ENCODE measurements at places on chromosomes 12 and 14.

DNA sequence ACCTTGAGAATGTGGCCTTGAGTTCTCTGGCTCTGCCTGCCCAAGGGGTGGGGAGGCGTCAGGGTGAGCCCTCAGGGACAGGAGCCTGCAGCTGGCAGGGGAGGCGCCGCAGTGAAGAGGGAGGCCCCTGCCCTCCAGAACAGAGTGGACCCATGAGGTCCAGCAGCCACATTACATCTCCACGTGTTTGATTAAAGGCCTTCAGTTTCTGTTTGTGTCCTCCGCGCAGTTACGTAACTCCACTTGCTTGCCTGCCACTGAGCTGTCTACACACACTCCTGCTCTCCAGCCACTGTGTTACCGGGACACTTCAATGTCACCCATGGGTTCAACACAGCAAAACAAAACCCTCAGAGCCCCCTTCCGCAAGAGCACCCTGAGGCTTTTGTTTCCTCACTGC, 70.4 kb downstream of the CHGA start:
- DNase-seq, result no peak

DNA sequence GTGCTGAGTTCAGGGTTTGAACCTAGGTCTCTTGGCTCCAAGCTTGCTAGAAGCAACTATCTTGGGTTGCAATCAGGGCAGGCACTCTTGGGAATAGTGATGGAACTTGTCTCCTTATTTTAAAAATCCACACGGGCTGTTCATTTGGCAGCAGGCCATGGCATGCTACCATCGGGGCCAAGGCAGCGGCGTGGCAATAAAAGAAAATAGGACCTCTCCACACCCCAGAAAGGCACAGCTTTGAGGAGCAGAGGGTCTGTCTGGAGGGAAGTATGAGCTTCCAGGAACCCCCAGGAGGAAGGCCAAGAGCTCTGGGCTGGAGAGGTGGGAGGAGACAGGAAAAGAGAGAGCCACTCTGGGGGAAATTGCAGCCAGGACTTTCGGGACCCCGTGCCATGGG, 15.3 kb downstream of the RPS6KL1 start:
- no peak for DNase-seq

DNA sequence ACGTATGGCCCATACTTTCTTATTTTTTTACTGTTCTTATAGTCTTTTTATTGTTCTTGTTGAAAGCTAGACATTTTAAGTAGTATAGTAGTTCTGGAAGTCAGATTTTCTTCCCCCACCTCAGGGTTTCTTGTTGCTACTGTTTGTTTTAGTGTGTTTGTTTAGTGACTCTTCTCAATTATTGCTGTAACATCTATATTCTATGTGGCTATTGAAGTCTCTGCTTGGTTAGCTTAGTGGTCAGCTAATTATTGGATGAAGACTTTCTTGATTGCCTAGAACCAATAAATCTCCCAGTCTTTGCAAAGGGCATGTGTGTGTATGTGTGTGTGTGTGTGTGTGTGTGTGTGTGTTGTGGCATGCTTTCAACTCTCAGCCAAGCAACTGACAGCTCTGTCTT, 34.3 kb upstream of the UNC79 start:
- no peak for DNase-seq

DNA sequence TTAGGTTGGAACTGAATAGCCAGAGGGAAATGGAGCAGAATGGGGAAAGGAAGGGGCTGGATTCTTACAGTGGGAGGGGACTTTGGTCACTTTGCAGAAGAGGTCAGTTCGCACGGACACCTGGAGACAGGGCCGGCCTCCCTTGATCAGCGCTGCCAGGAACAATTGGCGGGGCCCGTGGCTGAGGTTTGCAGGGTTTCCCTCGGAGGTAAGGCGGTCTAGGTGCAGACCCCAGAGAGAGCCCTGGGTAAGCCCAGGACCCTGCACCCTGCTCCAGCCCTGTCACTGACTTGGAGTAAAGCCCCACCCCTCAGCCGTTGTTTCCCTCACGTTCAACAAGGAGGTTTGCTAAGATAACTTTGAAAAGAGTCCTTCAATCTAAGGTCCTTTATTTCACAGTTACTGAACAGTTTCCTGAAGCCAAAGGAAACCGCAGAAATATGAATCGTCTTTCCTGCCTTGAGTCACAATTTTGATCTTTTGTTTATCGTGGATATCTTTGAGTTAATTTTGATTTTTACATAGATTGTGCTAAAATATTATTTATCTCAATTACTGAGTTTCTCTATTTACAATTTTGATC, 231.4 kb upstream of the RTL1 start:
- DNase-seq, result no peak

DNA sequence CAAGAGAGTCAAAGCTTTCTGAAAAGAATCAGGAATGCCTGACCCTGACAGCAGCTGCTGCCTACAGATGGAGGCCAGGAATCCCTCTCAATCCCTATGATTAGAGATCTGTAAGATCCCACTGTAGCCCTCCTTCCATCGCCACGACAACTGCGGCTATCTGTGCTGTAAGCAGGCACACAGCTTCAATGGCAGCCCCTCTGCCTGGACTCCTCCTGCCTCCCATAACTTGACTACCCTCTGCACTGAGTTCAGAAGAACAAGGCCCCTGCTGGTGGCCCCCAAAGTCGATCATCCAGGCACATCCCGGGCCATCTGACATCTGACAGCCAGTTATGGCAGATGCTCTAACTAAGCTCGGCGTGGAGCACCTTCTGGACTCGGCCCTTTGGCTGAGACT, 2.9 kb downstream of the CLMN start:
- DNase-seq, result no peak

GRCh38 chr12:91982946-91983345, 162.7 kb downstream of the BTG1 start:
- no peak for DNase-seq

DNA sequence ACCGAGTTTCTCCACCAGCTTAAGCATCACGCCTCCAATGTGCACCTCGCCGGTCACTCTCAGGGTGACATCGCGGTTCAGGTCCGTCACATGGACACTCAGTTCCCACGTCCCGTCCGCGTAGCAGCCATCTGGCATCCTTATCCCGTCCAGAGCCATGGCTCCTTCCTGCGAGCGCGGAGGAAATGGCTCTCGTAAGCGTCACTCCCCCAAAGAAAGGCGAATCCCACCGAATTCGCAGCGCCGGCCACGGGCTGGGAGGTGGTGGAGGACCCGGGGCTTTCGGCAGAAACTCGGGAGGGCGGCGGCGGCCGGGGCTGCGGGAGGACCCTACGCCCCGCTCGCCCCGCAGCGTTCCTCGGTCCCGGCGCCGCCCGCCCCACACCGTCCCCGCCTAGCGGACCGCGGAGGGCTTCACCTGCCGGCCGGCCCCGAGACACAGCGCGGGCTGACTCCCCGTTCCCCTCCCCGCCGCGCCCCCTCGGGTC, 396 bp downstream of the FERMT2 start:
- peak; percentile 7 for DNase-seq

DNA sequence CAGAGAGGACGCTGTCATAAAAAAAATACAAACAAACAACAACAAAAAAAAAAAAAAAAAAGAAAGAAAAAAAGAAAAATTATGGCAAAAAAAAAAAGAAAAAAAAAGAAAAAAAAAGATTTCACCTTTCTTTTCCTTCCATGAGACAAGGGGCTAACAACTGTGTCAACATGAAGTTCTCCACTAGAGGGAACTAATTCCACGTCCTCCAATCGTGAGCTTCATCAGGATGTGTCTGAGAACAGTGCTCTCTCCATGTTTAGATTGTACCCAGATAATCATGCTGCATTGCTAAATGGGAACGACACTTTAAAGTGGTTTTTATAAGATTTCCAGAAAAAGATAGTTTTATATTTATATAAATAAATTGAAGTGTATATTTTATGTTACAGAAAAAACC, 96.2 kb upstream of the PTPRB start:
- DNase-seq, result no peak

GRCh38 chr12:89092297-89092696, 260.0 kb downstream of the DUSP6 start:
- DNase-seq, result no peak

DNA sequence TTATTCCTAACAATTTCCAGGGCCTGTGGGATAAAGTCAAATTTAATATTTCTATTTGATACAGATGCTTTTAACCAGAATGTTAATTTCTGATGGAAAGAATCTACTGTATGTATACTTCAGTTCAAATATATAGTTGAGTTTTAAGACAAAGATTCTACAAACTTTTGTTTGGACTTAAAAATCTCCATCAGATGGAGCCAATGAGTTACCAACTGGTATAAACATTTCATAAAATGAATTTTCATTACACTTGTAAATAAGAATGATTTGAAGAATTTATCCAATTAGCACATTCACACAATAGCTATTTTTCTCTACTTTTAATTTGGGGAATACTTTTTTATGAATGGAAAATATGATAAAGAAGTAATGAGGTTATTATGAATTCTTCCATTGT, 425.2 kb upstream of the MIS18BP1 start:
- DNase-seq, result no peak

DNA sequence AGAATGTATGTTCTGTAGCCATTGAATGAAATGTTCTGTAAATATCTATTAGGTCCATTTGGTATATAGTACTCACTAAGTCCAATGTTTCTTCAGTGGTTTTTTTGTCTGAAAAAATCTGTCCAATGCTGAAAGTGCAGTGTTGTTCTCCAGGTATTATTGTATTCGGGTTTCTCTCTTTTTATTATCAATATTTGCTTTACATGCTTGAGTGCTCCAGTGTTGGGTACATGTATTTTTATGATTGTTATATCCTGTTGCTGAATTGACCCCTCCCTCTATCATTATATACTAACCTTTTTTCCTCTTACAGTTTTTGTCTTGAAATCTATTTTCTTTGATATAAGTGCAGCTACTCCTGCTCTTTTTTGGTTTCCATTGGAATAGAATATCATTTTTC, 382.2 kb downstream of the CCER1 start:
- DNase-seq, result no peak

- no peak for DNase-seq
These were observed 127.4 kb upstream of the EGLN3 start for GRCh38 chr14:34078117-34078743.

DNA sequence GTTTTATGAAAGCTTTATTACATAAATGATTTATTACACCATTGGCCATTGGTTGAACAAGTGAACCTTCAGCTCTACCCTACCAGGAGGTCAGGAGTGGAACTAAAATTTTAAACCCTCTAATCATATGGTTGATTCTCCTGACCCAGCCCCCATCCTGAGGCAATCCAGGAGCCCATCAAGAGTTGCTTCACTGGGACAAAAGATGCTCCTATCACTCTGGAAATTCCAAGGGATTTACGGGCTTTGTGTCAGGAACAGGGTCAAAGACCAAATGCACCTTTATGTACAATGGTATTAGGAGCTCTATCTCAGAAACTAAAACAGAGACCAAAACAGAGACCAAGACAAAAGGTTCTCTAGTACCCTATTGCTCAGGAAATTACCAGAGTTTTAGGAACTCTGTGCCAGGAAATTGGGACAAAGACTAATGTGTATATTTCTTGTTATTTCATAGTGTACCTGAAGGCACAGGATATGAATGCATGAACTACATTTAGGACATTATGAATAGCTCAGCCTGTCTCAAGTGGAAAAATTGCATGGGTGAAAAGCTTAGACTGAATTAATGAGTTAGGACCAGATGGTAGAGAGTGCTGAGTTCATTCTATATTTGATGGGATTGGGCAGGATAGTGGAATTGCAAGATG, 171.7 kb upstream of the FLRT2 start:
- no peak for DNase-seq

DNA sequence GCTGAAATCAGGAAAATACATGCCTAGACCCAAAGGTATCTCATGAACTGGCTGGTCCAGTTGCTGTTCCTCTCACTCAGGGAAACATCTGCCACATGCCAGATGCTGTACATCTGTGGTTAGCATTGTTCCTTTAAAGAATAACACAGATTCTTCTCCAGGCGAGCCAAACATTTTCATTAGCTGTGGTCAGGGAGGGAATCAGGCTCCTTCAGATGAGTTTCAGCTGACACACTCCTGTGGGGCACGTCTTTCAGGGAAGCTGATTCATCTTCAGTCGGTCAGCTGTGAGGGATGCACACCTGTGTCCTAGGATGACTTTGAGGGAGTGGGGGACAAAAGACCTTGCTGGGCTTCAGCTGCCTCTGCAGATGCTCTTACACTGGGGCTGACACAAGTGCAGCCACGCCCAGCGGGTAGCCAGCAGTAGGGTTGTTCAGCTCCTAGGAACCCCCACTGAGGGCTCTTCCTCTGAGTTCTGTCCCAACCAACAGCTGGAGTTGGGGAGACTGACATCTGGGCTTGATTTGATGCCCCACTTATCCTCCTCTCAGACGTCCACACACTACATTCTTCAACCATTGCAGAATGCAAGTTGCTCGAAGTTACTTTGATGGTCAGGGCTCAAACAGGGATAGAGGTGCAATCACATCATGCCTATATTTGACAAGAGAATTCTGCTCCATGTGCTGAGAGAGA, 155.0 kb downstream of the NUAK1 start:
- DNase-seq, result no peak

- DNase-seq, result no peak
These were observed 147.4 kb downstream of the SLC38A4 start for GRCh38 chr12:46678426-46678825.

DNA sequence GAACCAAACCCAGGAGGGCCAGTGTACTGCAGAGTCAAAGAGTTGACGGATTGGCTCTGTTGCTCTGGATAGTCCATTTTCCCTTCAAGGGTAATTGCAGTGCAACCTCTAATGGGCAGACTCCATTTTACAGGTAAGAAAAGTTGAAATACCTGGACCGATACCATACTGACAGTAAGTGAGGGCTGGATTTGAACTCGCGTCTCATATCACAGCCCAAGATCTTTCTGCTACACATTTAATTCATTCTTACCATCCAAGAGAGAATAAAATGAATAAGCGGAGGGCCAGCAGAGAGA, 356 bp upstream of the ZC3H14 start:
- DNase-seq, result no peak

DNA sequence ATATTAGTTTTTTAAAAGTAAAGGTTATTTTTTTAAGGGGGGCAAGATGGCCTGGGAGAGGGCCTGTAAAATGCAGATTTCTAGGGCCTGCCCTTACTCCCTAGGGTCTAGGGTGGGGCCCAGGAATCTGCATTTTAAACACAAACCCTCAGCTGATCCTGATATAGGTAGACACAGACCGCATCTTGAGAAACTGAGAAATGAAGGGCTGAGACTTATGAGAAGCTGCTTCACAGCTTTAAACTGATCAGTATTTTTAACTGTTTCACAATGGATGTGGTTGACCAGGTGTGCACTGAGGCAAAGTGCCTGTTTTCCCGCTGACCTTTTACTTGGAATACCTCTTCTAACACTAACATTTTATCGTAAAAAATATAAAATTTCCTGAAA, 84.0 kb downstream of the CCDC88C start:
- no peak for DNase-seq

- DNase-seq, result peak; percentile 93
These were observed at the start of gene GALC for GRCh38 chr14:87992718-87993628. TSS of gene GALC (minus strand) at chr14:87993182. CDS start at chr14:87993164, 18 bp downstream.

- no peak for DNase-seq
These were observed 565 bp downstream of the CCDC77 start for GRCh38 chr12:402029-402389.
